ENCODE measurements at places on chromosomes 2 and 18. TPM values are rescaled to one million over a fixed set of nuclear protein-coding genes. Genes with fewer than 3 reads are reported as not detected.
A peak's percentile ranks its signal among the peaks of the same experiment; 100 is the strongest.

HRH4 gene
- not detected for polyA plus RNA-seq

VAMP8 gene
- polyA plus RNA-seq: 1.7 TPM

DNA sequence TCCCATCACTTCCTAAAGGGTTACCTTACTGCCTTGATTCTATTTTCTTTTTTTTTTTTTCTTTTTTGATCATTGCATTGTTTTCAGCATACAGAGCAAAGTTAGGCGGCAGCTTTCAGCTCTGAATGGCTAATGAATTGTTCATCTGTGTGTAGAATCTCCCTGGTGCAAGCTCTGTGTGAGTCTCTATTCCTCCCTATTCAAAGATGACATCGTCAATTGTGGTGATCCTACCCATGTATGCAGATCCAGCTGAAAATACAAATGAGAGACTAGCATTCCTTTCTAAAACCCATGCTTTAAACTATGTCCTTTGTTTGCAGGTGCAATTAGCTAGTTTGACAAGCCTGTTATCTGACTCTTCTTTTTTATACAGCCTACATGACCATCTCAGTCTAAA, 539.0 kb downstream of the ARHGAP15 start:
- DNase-seq: no peak

DNA sequence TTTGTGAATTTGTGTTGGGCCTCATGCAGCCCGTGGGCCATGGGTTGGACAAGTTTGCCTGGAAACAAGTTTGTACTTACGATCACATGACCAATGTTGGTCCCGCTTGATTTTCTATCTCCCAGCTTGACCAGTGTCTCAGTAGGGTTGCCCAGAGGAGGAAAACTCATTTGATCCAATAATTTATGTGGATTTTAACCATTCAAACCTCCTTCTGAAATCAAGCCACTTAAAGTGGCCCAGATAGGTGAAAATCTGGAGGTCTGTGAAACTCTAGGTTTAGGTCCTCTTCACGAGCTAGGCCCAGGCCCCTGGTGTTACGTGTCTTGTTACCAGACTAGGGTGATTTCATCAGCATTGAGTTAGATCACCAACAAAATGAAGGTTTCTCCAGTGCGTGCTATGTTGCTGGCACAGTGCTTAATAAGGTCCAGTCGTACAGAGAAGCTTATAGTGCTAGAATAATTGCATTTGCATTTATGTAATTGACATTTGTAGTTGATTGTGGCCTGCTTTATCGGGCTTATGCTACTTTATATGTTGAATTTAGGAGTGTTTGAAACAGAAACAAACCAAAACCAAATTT, 4.4 kb downstream of the ACTR2 start:
- peak; percentile 38 for DNase-seq

DNA sequence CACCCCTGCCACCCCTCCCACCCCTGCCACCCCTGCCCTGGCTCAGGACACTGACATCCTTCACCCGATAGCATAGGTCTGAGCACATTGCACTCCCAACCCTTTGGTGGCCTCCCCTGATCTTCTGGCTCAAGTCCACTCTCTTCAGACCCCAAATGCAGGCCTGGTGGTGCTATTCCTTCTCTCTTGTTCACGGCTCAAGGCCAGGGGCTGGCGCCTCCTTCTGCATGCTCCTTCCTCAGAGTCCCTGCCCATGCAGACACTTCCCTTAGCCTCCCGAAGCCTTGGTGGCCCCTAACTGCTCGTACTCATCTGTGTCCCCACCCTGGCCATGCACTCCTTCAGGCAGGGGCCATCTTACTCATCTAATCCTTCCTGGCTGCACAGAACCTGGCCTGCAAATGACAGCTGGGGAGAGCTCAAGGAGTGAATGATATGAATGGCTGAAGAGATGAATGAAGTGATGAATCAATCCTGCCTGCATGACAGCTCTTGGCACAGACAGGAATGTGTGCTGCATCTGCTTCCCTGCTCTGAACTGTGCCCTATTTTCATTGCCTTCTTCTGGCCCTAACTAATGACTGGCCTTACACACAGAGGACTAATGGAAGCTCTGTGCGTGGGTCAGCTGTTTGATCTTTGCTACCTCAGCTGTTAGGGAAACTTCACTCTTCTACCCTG, 290.8 kb downstream of the DYSF start:
- no peak for DNase-seq

DNA sequence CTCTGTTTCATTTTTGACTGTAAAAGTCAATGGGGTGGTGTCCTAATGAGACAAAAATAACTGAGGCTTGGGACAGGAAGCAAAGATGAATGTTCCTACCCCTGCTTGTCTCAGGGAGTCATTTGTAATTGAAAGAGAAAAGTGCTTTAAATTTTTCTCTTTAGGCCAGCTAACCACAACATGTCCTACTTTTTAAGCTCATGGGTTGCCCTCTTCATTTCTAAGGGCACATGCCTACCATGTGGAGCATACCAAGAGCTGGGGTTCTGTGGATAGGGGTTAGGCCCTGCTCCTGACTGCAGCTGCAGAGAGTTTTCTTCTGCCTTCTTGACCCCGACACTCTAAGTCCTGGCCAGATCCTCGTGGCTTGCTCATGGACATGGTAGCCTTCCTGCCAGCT, 96.8 kb upstream of the ARL4C start:
- peak; percentile 11 for DNase-seq

Measured in IMR-90 (cell line).